ENCODE measurements at places on chromosomes 2 and 18. TPM values are rescaled to one million over a fixed set of nuclear protein-coding genes. Genes with fewer than 3 reads are reported as not detected.
A peak's percentile ranks its signal among the peaks of the same experiment; 100 is the strongest.

The SERPINB12 gene
- polyA plus RNA-seq: not detected

The TMEM178A gene
- not detected for polyA plus RNA-seq

The RIT2 gene
- not detected for polyA plus RNA-seq

The KCNG2 gene
- polyA plus RNA-seq: not detected

The GALR1 gene
- not detected for polyA plus RNA-seq

The RESP18 gene
- not detected for polyA plus RNA-seq

The LRP1B gene
- polyA plus RNA-seq: not detected

The UGT1A5 gene
- polyA plus RNA-seq: not detected

The CIB4 gene
- polyA plus RNA-seq: not detected

The XIRP2 gene
- polyA plus RNA-seq: not detected

The EHD3 gene
- polyA plus RNA-seq: 4.3 TPM

GRCh38 chr2:289362-290089, 1.6 kb upstream of the ALKAL2 start:
- no peak overlapping the region for H3K27ac ChIP-seq
- H3K4me3 ChIP-seq: peak overlapping the region; percentile 56
- peaks cover 14% of the 10 kb centered on the region for H3K4me1 ChIP-seq

GRCh38 chr2:239195318-239195871, 205.4 kb downstream of the HDAC4 start:
- peaks cover 20% of the 10 kb centered on the region for H3K36me3 ChIP-seq
- no peak for DNase-seq
- H3K27ac ChIP-seq: no peak overlapping the region
- H3K4me3 ChIP-seq: no peak overlapping the region
- H3K4me1 ChIP-seq: no peaks in the 10 kb centered on the region
- H3K27me3 ChIP-seq: no peaks in the 10 kb centered on the region

GRCh38 chr2:100767224-100767653, 52.7 kb upstream of the NPAS2 start:
- no peaks in the 10 kb centered on the region for H3K36me3 ChIP-seq
- no peak overlapping the region for H3K4me3 ChIP-seq
- H3K27me3 ChIP-seq: no peaks in the 10 kb centered on the region
- H3K4me1 ChIP-seq: no peaks in the 10 kb centered on the region
- H3K27ac ChIP-seq: no peak overlapping the region

DNA sequence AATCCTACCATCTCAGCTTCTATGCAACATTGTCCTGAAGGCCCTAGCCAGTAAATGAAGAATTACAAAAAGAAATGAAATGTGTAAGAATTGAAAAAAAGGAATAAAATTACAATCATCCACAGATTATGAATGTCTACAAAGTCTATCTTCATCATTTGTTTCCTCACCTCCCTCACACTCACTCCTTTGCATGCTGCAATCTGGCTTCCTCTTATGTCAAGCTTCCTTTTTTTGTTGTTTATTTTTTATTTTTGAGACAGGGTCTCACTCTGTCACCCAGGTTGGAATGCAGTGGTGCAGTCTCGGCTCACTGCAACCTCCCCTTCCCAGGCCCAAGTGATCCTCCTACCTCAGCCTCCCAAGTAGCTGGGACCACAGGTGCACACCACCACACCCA, 129.0 kb downstream of the CABYR start:
- H3K36me3 ChIP-seq: no peaks in the 10 kb centered on the region
- H3K4me1 ChIP-seq: no peaks in the 10 kb centered on the region
- no peak for DNase-seq
- H3K27me3 ChIP-seq: peaks cover 5% of the 10 kb centered on the region
- no peak overlapping the region for H3K4me3 ChIP-seq
- no peak overlapping the region for H3K27ac ChIP-seq

- no peaks in the 10 kb centered on the region for H3K27me3 ChIP-seq
- no peaks in the 10 kb centered on the region for H3K4me1 ChIP-seq
Measured at GRCh38 chr2:240296104-240296406, 139.4 kb upstream of the GPC1 start.

DNA sequence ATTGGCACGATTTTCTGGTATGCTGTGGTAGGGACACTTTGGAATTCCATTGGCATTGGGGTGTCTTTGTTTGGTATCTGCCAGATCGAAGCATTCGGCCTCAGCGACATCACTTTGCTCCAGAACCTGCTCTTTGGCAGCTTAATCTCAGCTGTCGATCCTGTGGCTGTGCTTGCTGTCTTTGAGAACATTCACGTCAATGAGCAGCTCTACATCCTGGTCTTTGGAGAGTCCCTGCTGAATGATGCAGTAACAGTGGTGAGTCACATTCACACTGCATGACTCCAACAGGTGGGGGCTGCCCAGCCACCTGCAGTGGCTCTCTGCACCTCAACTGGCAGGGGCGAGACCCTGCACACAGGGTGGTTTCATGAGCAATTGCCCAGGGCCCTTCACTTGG, 38.4 kb downstream of the SLC9A2 start:
- no peaks in the 10 kb centered on the region for H3K27me3 ChIP-seq
- no peaks in the 10 kb centered on the region for H3K36me3 ChIP-seq
- H3K27ac ChIP-seq: no peak overlapping the region

DNA sequence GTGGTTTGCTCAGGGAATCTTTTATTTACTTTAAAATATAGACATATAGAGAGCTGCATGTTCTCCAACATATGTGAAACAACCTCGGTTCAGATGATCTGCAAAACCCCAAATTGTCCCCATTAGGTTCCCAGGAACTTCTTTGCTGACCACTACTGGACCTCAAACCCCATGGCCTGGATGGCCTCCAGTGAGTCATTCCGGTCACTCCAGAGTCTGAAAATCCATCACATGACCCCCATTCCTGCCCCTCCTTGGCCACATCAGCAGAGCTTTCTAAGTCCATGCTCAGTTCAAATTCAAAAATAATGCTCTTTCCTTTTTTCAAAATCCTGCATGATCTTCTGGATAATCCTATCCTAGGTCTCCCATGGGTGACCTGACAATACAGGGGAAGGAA, 271.0 kb downstream of the TNS1 start:
- H3K36me3 ChIP-seq: no peaks in the 10 kb centered on the region
- H3K4me3 ChIP-seq: no peak overlapping the region
- DNase-seq: no peak
- H3K27me3 ChIP-seq: no peaks in the 10 kb centered on the region
- no peak overlapping the region for H3K27ac ChIP-seq

DNA sequence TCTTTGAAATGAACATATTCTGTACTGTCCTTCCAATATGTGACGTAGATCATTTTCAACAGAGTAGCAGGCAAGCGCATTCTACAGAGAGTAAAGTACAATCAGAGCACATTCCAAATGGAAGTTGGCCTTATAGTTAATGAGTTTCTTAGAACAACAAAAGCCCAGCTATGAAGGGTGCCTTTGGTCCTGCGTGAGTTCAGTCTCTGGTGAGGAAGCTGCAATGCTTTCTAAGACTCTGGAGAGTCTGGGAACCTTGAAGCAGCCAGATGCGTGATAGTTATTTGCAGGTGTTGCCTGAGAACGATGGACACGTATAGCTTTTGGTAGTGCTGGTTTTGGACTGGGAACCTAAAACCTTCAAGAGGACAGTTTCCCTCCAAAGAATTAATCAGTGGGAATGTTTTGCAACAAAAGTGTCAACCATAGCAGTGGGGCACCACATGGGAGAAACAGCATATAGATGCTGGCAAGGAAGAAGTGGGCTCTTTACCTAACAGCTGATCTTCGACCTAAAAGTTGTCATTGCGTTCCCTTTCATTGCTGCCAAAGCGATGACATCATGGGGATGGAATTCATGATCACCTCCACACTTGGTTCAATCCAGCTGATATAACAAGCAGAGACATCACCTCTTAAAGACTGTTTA, 9.3 kb upstream of the SNORC start:
- no peak for DNase-seq
- H3K4me1 ChIP-seq: no peaks in the 10 kb centered on the region
- H3K27me3 ChIP-seq: no peaks in the 10 kb centered on the region
- H3K4me3 ChIP-seq: no peak overlapping the region
- H3K27ac ChIP-seq: no peak overlapping the region

- H3K4me1 ChIP-seq: peaks cover 49% of the 10 kb centered on the region
- H3K36me3 ChIP-seq: no peaks in the 10 kb centered on the region
- H3K27me3 ChIP-seq: no peaks in the 10 kb centered on the region
- DNase-seq: peak; percentile 86
Measured at GRCh38 chr2:112623913-112624777, 21.6 kb upstream of the SLC20A1 start.

- no peaks in the 10 kb centered on the region for H3K27me3 ChIP-seq
- no peak overlapping the region for H3K4me3 ChIP-seq
- no peak for DNase-seq
Measured at GRCh38 chr18:70333316-70333715, 44.5 kb downstream of the SOCS6 start.

DNA sequence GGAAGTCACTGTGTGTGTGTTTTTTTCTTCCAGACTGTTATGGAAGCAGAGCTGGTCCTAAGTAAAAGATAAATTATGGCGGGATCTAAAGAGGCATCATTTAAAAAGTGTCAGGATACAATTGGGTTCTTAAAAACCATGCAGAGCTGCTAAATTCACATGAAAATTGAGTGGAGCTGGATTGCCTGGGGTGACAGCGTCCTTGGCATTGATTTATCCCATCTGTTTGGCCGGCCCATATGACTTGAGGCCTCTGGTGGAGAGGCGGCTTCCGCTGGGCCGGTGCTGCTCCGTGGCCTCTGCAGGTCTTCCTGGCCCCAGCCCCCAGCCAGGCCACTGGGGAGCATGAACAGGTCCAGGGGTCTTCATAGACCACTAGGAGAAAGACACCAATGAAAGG, 165.5 kb downstream of the GLI2 start:
- H3K4me3 ChIP-seq: no peak overlapping the region
- no peak for DNase-seq
- H3K27ac ChIP-seq: no peak overlapping the region
- H3K4me1 ChIP-seq: no peaks in the 10 kb centered on the region
- H3K36me3 ChIP-seq: no peaks in the 10 kb centered on the region

GRCh38 chr18:25147877-25148488, 204.0 kb downstream of the ZNF521 start:
- no peaks in the 10 kb centered on the region for H3K4me1 ChIP-seq
- no peaks in the 10 kb centered on the region for H3K36me3 ChIP-seq
- H3K4me3 ChIP-seq: no peak overlapping the region
- H3K27me3 ChIP-seq: no peaks in the 10 kb centered on the region
- H3K27ac ChIP-seq: no peak overlapping the region
- DNase-seq: no peak

- H3K36me3 ChIP-seq: no peaks in the 10 kb centered on the region
- H3K4me3 ChIP-seq: no peak overlapping the region
- H3K27ac ChIP-seq: no peak overlapping the region
- no peak for DNase-seq
Measured at GRCh38 chr2:221322741-221323140, 249.4 kb downstream of the EPHA4 start.

DNA sequence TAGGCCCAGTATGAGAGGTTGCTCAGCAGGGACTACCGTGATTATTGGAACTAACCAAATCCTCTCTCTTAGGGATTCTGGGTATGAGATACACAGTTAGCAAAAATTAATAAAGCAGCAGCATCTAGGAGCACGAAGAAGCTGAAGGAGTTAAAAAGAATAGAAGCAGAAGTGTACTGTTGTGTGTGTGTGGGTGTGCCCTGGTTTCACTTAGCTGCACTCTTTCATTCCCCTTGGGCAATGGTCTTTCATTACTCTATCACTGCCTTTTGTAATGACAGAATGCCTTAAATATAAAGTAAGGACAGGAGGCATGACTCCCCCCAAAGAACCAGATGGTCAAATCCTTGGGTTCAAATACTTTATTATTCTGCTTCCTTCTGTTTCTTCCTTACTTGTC, 115.9 kb upstream of the CD302 start:
- H3K4me1 ChIP-seq: no peaks in the 10 kb centered on the region
- H3K4me3 ChIP-seq: no peak overlapping the region
- H3K36me3 ChIP-seq: no peaks in the 10 kb centered on the region
- no peak overlapping the region for H3K27ac ChIP-seq
- peaks cover 3% of the 10 kb centered on the region for H3K27me3 ChIP-seq
- no peak for DNase-seq

DNA sequence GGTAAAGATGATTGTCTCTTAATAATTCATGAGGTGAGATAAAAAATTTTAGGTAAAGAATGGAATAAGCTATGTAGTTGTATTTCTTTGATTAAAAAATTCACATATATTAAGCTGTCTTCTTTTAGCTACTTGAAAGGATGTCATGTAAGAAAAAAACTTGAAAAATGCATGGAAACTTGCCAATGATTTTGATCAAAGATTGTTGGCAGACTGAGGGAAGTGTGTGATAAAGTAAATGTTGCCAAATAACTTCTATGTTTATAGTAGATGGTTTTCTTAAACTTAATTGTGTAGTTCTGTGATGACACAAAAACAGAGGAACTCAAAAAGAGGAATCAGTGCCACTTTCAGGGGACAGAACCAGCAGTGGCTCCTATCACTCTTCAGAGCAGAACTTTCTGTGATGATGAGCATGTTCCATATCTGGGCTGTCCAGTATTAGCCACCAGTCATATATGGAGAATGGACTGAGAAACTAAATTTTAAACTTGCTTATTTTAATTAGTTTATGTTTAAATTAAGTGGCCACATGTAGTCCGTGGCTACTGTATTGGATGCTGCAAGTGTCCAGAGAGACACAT, 51.9 kb upstream of the SLC38A11 start:
- no peaks in the 10 kb centered on the region for H3K4me1 ChIP-seq
- no peak for DNase-seq
- no peak overlapping the region for H3K27ac ChIP-seq

- no peak overlapping the region for H3K4me3 ChIP-seq
- H3K4me1 ChIP-seq: no peaks in the 10 kb centered on the region
- no peak overlapping the region for H3K27ac ChIP-seq
Measured at GRCh38 chr2:174023591-174024523, 58.7 kb upstream of the SP3 start.

DNA sequence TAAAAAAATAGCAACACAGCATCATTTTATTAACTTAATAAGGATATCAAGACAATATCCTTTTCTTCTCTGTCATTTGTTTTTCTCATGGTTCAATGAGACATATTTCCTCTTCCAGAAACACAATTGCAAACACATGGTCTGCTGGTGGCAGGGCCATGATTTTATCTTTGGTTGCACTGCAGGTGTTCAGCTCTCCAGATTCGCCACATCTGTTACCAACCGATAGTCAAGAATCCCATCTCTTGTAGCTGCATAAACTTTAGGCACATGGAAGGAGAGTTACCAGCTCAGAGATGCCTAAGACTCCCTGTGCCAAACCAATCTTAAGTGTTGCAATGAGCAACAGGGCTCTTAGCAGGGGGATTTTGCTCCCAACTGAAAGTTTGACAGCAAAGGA, 1303.2 kb upstream of the CELF4 start:
- H3K4me3 ChIP-seq: no peak overlapping the region
- no peak overlapping the region for H3K27ac ChIP-seq
- H3K27me3 ChIP-seq: no peaks in the 10 kb centered on the region
- no peaks in the 10 kb centered on the region for H3K36me3 ChIP-seq

All from CD8-positive, alpha-beta memory T cell (primary cell).